ENCODE measurements at places on chromosomes 7 and 10.

DNA sequence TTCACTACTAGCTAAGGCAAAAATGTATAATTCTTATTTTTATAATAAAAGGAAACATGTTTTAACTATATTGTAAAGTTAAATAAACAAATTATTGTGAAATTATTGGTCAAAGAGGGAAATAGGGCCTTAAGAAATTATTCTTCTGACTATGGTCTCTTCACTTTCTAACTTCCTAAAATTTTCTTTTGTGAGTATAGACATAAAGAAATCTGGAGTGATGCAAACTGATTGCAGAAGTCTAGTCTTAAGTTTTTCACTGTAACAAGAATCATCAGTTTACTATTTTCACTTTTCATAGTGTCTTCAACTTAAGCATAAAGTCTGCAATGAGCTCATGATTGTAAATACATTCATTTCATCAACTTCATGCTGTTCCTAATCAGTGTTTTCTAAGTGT lies 525.4 kb downstream of the TFEC start:
- DNase-seq, result no peak

GRCh38 chr7:75637854-75638593 lies 100.7 kb downstream of the HIP1 start:
- no peak for DNase-seq

GRCh38 chr7:23918286-23918685 lies 208.3 kb downstream of the STK31 start:
- no peak for DNase-seq

- no peak for DNase-seq
Observed at GRCh38 chr7:95772771-95773581, 622 bp downstream of the DYNC1I1 start.

- DNase-seq, result no peak
Observed at GRCh38 chr7:86158111-86158510, 485.6 kb upstream of the GRM3 start.

DNA sequence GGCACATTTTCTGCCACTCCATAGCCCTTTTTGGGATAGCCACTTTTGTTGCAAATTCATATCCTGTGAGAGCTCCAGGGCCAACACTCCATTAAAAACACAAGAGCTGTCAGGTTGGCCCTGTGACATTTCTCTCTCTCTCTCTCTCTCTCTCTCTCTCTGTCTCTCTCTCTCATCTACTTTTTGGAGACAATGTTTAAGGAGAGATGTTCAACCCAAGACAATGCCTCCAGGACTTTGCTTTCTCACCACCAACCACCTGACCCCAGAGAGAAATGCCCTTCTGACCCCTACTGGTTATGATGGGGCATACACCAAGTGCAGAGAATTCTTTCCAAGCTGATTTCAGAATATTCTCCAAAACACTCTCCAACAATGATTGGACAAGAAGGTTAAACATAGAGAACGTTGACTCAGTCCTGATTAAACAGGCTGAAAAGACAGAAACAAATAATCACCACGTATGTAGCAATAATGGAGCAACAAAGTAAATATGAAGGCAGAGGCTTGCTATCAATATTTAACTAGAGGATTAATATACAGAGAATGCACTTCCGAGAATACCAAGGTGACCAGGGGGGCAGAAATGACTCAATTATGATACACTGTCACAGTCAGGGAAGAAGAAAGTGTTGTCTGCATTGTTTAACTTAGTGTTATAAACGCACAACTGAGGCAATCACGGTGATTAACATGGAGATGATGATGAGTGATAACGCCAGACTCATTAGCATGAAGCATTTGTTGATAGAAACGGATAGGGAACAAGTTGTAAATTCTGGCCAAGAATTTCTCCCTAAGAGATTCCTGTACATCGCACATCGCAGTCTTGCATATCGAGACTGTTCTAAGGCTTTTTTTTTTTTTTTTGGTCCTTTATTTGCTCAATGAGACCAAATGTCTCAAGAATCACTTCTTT lies 178.5 kb downstream of the NRP1 start:
- DNase-seq, result peak; percentile 50

DNA sequence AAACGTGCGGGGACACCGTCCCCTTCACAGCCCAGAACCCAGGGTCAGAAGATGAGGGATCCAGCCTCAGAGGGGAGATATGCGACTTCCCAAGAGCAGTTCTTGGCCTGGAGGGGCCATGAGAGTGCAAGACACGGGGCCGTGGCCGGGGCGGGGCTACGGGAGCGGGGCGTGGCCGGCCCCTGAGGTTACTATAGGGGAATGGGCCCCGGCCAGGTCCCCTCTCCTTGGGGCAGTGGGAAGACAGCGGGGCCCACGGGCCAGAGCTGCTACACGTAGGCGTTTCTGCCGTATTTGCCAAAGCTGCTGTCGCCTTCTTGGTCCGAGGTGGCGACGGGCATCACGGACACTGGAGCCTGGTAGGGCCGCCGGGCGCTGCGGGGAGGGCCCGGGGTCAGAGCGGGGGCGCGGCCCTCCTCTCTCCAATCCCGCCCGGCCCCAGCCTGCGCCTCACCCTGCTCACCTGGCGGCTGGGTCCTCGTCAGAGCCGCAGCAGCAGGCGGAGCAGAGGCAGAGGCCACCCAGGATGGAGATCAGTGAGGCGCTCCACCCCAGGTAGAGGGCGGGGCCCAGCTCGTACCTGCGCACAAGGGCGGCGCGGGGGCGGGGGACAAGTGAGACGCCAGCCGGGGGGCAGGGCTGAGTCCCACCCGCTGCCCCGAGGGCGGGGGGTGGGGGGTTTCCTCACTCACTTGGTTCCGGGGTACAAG lies 5.3 kb downstream of the CLDN15 start:
- DNase-seq, result no peak

DNA sequence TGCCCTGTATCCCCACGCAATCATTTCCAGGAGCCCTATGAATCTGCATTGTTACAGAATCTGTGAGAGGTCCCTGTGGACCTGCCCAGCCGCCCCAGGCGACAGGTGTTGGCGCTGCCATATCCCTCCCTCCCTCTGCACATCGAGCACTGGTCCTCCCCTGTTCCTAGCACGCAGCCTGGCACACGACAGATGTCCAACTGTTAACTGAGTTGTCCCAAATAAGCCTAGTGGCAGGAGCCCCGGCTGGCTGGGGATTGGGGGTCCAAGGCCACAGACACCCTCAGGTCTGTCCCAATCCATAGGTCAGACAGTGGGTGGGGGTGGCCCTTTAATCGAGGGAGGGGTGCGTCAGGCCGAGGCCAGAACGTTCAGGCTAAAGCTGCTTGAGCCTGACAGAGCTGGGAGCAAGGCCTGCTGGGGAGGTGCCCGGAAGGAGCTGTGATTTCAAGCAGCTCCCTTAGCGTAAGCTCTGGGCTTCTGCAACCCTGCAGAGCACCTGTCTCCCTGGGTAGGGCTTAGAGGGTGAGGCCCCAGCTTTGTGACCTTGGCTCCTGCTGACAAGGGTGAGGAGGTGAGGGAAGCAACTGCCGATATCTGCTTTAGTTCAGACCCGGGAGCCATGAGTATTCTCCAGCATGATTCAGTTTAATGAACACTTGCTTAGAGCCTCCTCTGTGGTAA lies 40.1 kb downstream of the ADRA2A start:
- no peak for DNase-seq

GRCh38 chr7:134083766-134084487 lies 43.2 kb upstream of the LRGUK start:
- DNase-seq, result no peak

GRCh38 chr7:467393-467828 lies 52.2 kb downstream of the PDGFA start:
- no peak for DNase-seq

DNA sequence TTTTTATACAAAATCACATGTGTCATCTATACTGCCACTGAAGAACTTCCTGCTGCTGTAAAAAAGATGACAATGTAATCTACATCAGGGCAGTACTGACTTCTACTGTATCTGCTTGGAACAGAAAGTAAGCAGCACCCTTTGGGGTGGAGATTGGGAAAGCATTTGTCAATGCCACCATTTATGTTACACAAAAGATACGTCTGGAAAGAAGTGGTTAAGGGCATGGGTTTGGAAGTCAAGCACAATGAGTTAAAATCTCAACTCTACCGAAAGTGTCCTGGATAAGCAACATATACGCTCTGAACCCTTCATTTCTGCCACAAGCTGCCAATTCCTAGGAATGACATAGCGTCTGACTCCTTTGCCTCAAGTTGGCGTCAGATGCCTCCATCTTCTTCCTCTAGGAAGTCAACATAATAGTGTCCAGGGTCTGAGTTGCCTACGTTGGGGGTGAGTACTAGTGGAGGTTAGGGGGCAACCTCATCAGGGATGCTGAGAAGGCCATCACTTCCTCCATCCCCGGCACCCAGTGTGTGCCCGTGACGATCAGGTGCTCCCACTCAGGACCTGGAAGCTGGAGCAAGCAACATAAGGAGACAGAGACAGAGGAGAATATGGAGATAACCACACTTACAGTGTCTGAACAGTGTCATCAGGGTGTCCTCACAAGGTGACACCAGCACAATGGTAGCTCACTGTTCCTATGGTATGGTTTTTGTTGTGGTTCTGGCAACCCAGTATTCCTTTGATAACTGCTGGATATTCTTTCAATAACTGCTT lies 58.3 kb downstream of the SGMS1 start:
- DNase-seq, result no peak

GRCh38 chr10:105195831-105196230 lies 554.7 kb downstream of the SORCS3 start:
- DNase-seq, result no peak

GRCh38 chr10:126215746-126216631 lies 172.3 kb downstream of the ADAM12 start:
- no peak for DNase-seq

DNA sequence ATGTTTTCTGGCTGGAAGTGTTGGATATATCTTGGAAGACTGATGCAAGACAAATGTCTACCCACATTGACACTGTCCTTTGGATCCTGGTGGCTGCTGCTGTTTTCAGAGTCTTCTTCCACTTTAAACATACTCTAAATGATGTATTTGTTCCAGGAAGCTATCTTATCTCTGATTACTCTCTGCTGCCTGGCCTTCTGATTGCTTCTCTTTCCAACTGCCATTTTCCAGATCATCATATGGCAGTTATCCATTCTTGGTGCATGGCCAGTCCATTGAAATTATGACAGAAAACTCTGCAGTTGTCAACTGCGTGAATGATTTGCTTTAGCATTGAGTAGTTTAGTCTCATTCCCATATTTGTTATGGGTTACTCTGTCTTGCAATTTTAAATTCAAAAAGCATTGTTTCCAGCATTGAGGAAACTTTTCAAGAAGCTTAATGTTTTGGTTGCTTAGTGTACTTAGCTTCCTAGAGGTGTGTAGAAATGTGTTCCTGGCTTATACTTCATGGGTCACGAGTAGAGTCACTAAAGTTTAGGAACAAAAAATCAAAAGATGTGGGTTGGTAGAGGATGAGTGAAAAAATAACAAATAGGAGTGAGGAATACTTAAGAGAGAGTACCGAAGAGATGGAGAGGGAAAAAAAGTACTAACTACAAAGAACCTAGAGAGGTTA lies 268.3 kb upstream of the MTPN start:
- no peak for DNase-seq

DNA sequence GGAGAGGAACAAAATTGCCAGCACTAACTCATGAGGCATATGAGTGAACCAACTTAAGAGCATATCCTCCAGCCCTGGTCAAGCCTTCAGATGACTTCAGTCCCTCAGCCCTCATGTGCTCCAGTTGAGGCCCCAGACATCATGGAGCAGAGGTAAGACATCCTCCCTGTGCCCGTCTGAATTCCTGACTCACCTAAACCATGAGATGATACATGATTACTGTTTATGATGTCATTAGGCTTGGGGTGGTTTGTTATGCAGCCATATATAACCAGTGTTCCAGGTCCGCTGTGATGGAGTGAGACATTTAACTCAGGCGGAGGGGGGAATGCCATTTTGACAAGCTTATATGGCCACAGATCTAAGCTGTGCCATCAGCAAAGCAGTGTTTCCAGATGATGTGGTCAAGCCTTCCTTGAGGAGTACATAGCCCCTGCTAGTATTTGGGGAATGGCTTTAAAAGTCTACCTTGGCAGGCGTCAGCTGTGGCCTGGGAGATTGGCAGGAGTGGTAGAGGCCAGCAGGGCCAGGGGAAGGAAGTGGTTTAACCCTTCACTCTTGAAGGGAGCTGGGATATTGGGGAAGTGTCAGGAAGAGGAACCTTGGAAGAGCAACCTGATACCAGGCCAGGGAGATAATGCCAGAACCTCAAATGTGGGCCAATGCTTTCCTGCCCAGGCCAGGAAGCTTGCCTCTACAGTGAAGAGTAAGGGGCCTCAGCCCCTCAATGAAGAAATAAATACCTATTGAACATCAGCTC lies 343.0 kb upstream of the PODXL start:
- peak; percentile 38 for DNase-seq

DNA sequence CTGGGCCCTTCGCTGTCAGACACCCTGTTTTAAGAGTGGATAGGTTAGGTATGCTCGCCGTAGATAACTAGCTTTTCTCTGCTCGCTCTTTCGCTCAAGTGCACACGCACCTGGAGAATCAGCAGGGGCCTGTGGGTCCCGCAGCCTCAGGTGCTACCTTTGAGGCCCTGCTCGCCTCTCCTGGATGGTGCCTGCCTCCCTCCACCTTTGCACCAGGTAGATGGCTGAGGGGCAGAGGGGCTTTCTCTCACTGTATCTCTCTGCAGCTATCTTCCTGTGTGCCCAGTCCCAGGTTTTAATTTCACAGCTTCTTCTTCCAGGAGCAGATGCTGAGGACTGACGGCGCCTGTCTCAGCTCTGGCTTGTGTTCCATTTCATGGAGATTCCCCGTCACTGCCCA lies 227.9 kb downstream of the TCF7L2 start:
- DNase-seq, result no peak

DNA sequence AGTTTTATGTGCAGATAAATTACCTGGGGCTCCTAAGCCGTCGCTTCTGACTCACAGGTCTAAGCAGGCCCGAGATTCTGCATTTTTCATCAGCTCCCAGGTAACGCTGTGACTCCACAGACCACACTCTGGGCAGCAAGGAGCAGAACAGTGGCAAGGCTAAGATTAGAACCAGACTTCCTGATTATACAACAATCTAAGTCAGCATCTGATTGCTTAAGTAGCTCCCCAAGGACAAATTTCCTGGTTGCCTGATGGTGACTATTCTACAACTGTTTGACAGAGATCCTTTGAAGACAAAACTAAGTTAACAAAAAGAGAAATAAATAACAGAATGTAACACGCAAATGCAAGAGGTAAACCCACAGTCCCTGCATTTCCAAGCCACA lies 69.0 kb downstream of the CREB3L2 start:
- no peak for DNase-seq

DNA sequence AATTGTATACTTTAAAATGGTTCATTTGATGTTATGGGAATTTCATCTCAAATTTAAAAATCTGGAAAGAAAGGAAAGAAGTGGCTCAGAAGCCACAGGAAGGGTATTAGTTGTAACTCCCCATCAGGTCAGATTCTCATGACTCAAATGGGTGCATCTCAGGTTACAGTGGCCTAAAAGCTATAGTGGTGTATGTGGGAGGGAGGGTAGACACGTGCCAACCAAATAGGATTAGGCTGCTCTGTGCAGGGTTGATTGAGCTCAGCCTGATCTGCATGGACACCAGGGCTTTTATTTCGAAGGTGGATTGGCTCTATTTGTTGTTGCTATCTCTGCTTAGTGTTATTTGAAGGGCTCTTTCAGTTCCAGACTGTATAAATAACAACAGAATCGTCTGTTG lies 121.5 kb upstream of the PRR15 start:
- peak; percentile 21 for DNase-seq

Data from keratinocyte (primary cell).